ENCODE measurements at places on chromosomes 7 and 10. TPM values are rescaled to one million over a fixed set of nuclear protein-coding genes. Genes with fewer than 3 reads are reported as not detected.

DNA sequence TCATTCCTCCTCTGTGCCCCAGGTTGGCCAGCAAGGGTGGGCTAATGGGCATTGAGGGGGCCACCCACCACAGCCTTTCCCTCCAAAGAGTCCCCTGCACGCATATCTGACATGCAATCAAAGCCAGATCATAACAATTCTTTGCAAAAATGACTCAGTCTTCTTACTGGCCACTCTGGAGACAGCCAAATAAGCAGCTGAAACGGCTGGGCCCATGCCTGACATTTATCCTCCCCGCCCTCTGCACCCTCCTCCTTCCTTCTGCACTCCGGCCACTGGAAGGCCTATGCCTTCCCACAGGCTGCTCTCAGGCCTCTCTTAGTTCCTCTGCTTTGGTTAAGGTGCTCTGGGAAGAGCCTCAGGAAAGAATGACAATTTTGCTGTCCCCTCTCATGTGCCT lies 29.2 kb upstream of the NPFFR1 start:
- no peaks in the 10 kb centered on the region for H3K27me3 ChIP-seq
- H3K4me3 ChIP-seq = no peak overlapping the region
- no peak overlapping the region for H3K27ac ChIP-seq
- no peak for DNase-seq
- H3K4me1 ChIP-seq = peaks cover 6% of the 10 kb centered on the region
- no peaks in the 10 kb centered on the region for H3K36me3 ChIP-seq

- H3K4me3 ChIP-seq = no peak overlapping the region
- H3K4me1 ChIP-seq = no peaks in the 10 kb centered on the region
- no peak for DNase-seq
- no peaks in the 10 kb centered on the region for H3K36me3 ChIP-seq
Measured at GRCh38 chr10:54914049-54914448, 113.0 kb upstream of the PCDH15 start.

DNA sequence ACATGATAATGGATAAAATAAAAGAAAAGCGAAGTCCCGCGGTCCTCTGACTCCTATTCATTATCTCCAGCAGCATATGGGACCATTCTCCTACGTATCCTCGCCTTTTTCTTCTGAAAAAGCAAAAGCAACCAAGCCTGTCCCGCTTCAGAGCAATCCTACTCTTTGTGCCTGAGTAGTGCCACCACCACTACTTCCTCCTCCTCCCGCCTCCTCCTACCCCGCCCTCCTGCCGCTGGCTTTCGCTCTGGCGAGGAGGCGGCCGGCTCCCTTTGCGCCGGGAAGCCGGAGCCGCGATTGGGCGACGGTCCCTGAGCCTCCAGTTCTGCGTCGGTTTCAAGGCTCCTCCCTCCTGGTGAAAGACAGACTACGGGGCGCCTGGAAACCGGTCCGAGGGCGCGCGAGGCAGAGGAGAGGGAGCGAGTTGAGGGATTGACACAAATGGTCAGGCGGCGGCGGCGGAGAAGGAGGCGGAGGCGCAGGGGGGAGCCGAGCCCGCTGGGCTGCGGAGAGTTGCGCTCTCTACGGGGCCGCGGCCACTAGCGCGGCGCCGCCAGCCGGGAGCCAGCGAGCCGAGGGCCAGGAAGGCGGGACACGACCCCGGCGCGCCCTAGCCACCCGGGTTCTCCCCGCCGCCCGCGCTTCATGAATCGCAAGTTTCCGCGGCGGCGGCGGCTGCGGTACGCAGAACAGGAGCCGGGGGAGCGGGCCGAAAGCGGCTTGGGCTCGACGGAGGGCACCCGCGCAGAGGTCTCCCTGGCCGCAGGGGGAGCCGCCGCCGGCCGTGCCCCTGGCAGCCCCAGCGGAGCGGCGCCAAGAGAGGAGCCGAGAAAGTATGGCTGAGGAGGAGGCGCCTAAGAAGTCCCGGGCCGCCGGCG lies at the start of gene FZD1:
Gene FZD1, plus strand, starts transcription at position 388 of the 878 bp plus-strand sequence. Its CDS starts 448 bp downstream, at position 836.
- H3K27me3 ChIP-seq = no peaks in the 10 kb centered on the region
- peak; percentile 98 for DNase-seq
- H3K27ac ChIP-seq = peak within 1 kb of the TSS; percentile 82
- H3K4me3 ChIP-seq = peak within 1 kb of the TSS; percentile 76

The LIPN gene
- polyA plus RNA-seq = not detected

DNA sequence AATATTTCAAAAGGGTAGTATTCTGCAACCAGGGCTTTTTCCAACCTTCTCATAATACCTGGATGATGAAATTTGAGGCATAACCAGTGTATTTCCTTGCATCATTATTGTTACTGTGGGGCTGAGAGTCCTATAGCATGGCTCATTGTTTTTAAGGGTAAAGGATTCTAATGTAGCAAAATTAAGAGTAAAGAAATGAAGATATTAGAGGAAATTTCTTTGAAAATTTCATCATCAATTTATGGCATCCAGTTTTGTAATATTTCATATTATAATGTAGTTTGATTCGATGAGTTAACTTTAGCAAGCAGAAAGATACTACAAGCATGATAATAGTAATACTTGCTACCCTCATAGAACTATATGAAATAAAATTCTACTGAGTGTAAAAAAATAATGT lies 387.3 kb upstream of the LRGUK start:
- H3K27ac ChIP-seq = no peak overlapping the region
- DNase-seq = no peak
- no peaks in the 10 kb centered on the region for H3K36me3 ChIP-seq

The CALML5 gene
- polyA plus RNA-seq = not detected

DNA sequence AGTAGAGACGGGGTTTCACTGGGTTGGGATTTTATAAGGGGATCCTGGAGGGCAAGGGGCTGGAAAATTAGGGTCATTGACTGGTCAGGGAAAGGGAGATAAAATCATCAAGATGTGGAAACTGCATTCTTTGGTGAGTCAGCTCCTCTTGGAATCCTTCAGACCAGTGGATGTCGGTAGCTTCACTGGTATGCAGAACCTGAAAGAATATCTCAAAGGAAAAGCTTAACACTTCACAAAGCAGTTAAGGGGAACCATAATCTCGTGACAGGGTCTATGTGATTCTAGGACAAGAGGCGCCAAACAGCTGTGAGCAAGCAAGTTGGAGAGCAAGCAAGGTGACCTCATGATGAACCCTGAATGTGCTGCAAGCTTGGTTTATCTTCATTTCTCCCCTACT lies 634.7 kb upstream of the AUTS2 start:
- no peak overlapping the region for H3K4me3 ChIP-seq
- peak; percentile 6 for DNase-seq
- H3K4me1 ChIP-seq = no peaks in the 10 kb centered on the region
- H3K27me3 ChIP-seq = no peaks in the 10 kb centered on the region
- H3K27ac ChIP-seq = no peak overlapping the region
- H3K36me3 ChIP-seq = no peaks in the 10 kb centered on the region

The EXOC6 gene
- 20.3 TPM for polyA plus RNA-seq

- H3K36me3 ChIP-seq = no peaks in the 10 kb centered on the region
- no peak overlapping the region for H3K4me3 ChIP-seq
- H3K4me1 ChIP-seq = no peaks in the 10 kb centered on the region
- DNase-seq = no peak
- H3K27me3 ChIP-seq = no peaks in the 10 kb centered on the region
Measured at GRCh38 chr7:20232848-20233247, 15.7 kb upstream of the MACC1 start.

GRCh38 chr10:123428391-123428790 lies 237.8 kb upstream of the GPR26 start:
- no peak overlapping the region for H3K27ac ChIP-seq
- H3K27me3 ChIP-seq = peaks cover 27% of the 10 kb centered on the region
- DNase-seq = no peak
- H3K4me1 ChIP-seq = no peaks in the 10 kb centered on the region

- no peaks in the 10 kb centered on the region for H3K4me1 ChIP-seq
- H3K27ac ChIP-seq = no peak overlapping the region
- DNase-seq = peak; percentile 17
- H3K27me3 ChIP-seq = no peaks in the 10 kb centered on the region
- no peaks in the 10 kb centered on the region for H3K36me3 ChIP-seq
- H3K4me3 ChIP-seq = no peak overlapping the region
Measured at GRCh38 chr10:53403688-53404087, 631.1 kb upstream of the MBL2 start.

The LRRC61 gene
- polyA plus RNA-seq = 22.8 TPM

DNA sequence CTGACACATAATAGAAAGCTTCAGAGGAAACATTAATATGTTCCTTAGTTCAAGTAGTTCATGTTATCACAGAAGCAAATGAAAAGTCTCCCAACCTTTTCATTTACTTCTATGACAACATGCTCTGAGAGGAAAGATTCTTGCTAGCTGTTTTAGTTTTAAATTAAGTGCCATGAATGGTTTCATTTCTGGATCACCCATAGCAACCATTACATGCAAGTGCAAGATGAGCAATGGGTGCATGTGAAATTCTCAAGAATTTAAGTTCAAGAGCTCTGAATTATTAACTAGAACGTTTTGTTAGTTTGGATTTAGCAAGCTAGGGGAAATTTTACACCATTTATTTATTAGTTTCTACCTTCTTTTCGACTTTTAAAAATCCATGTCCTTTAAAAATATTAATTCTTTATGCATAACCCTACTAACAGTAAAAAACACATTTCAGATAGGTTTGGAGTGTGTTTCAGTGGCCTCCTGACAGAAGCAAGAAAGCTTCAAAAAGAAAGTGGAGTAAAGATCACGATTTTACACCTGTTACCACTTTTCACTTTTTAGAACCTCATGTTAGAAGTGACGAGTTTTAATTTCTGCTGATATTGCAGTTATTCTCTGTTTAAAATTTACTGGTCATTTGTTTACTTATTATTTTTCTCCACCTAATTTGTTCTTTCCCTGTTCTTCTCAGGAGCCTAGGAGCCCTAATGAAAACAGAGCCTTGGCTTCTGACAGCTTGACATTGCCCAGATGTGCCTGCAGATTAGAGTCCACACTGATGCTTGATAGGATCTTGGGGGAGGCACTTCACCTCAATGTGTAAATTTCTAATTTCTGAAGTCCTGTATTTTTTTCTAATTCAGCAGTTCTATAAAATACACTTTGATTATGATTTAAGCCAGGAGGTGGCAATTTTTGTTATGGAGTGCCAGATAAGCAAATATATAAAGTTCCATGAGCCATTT lies 995.3 kb upstream of the PHF14 start:
- peak; percentile 7 for DNase-seq
- no peaks in the 10 kb centered on the region for H3K27me3 ChIP-seq
- no peaks in the 10 kb centered on the region for H3K4me1 ChIP-seq
- no peaks in the 10 kb centered on the region for H3K36me3 ChIP-seq
- H3K4me3 ChIP-seq = no peak overlapping the region

The IL15RA gene
- 9.5 TPM for polyA plus RNA-seq

The LRRC4 gene
- polyA plus RNA-seq = 2.1 TPM

DNA sequence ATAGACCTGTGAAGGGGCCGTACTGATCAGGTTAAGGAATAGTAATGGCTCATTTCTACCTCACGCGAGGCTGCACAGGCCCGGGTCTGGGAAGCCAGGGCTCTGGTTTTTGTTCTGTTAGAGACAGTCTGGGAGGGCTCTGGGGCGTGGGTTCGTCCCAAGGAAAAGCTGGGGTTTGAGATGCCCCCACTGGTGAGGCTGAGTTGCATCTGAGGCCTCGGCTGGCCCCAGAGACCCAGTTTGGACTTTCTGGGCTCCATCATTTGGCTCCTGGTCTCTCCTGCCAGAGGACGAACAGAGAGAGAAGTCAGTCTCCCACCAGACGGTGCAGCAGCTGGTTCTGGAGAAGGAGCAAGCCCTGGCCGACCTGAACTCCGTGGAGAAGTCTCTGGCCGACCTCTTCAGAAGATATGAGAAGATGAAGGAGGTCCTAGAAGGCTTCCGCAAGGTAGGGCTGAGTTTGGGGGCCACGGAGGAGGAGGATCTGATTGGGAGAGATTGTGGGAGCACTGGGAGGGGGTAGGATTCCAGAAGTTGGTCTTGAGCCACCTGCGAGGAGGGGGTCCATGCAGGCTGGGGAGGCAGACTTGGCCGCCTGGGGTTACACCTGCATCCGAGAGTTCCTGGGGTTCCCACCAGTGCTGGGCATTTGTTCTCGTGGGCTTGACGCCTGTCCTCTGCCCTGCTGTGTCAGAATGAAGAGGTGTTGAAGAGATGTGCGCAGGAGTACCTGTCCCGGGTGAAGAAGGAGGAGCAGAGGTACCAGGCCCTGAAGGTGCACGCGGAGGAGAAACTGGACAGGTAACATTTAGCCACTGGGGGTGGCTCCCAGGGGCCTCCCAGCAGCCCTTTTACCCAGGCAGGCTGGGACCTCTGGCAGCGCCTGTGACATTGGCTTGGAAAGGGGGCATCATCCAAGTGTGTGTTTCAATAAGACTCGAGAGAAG lies 22.5 kb upstream of the BTBD16 start:
- no peaks in the 10 kb centered on the region for H3K27me3 ChIP-seq
- no peak for DNase-seq
- no peak overlapping the region for H3K27ac ChIP-seq
- H3K36me3 ChIP-seq = peaks cover 85% of the 10 kb centered on the region

The CYP3A4 gene
- 14.3 TPM for polyA plus RNA-seq

- DNase-seq = no peak
- H3K27me3 ChIP-seq = no peaks in the 10 kb centered on the region
- H3K27ac ChIP-seq = no peak overlapping the region
- peaks cover 28% of the 10 kb centered on the region for H3K36me3 ChIP-seq
- H3K4me1 ChIP-seq = no peaks in the 10 kb centered on the region
Measured at GRCh38 chr10:119945805-119946204, 53.3 kb downstream of the SEC23IP start.

The OR2A1 gene
- polyA plus RNA-seq = 0.94 TPM

DNA sequence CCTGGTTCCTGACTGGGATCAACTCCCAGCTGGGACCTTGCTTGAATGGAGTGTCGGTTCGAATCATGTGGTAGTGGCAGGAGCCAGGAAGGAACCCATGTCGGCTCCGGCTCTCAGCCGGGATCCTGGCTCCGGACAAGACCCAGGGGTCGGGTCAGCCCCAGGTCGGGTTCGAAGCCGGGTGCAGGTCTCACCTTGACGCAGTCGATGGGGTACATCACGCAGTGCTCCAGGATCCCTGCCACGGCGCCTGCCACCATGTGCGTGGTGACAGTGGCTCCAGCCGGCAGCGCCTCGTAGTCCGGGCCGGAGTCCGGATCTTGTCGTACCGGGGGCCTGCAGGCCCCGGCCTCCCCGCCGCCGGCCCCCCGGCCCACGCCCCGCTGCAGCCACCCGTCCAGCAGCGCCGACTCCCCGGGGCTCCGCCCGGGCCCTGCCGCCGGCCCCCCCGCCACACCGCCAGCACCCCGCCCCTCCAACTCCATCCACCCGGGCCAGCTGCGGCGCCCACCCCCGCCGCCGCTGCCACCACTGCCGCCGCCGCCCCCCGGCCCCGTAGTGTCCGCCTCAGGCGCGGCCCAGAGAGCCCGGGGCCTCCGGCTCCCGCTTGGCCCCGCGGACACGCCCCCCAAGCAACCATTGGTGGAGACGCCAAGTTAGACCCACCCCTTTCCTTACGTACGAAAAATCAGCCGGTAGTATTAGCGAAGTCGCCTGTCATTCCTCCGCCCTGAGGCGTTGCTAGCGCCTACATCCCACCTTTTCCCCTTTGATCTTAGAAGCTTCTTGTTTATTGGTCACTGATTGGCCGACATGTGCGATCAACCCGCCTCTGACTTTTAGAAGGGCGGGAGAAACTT lies at the start of gene SLC25A28:
Gene SLC25A28, minus strand, starts transcription at position 589 of the 860 bp plus-strand sequence. Its CDS starts 104 bp downstream, at position 485.
- H3K36me3 ChIP-seq = peaks cover 5% of the 10 kb centered on the region
- H3K4me1 ChIP-seq = peaks cover 9% of the 10 kb centered on the region
- H3K27me3 ChIP-seq = no peaks in the 10 kb centered on the region
- peak within 1 kb of the TSS; percentile 93 for H3K27ac ChIP-seq
- peak within 1 kb of the TSS; percentile 77 for H3K4me3 ChIP-seq

- H3K36me3 ChIP-seq = peaks cover 22% of the 10 kb centered on the region
- H3K27ac ChIP-seq = no peak overlapping the region
- H3K4me3 ChIP-seq = no peak overlapping the region
Measured at GRCh38 chr7:107355616-107356015, 114.2 kb upstream of the GPR22 start.

Measured in large intestine (tissue), 12 donors.